Stimulated activated CD4-positive, alpha-beta T cell treated with anti-CD3 and anti-CD28 coated beads, TNF-alpha, amount 100 ng/mL, for 48 hours (primary cell): ENCODE measurements at places on chromosomes 13 and 19.

DNA sequence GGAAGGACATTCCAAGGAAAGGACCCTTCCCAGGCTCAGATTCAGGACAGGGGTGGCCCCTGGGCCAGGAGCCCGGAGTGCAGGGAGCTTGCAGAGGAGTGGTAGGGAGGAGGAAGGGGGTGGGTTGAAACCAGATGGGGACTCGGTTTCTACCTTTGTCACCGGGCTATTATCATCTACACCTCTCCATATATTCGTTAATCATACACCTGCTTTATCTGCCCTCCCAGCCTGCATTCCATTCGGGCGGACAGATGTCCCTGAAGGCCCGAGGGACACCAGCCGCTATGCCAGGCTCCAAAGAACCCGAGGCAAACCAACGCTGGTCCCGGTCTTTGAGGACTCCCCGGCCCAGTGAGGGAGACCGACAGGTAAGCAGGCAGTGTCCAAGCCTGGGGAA is 15.5 kb upstream of the MYH14 start:
- DNase-seq = no peak

GRCh38 chr13:52980695-52981094 is 47.9 kb upstream of the OLFM4 start:
- DNase-seq = no peak

- no peak for DNase-seq
Measured at GRCh38 chr19:12773571-12773970, 1.8 kb downstream of the HOOK2 start.

DNA sequence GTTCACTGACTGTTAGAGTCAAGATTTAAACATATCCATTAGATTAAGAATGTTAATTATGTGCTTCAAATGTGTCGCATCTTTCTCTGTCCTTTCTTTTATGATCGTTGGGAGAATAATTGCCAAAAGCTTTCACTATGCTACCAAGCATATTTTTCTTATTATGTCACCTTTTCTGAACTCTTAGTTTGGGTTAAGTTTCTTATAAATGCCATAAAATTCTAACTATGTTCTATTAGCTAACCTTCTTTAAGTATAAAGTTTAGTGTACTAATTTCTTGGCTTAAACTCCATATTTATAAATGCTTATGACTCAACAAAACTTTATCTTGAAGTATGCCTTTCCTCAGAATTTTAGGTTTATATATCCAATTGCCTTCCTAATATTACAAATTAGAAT is 1759.4 kb downstream of the PCDH9 start:
- no peak for DNase-seq

- no peak for DNase-seq
Measured at GRCh38 chr13:78497702-78498355, 105.5 kb downstream of the POU4F1 start.

GRCh38 chr13:67224148-67224846 is 5.8 kb downstream of the PCDH9 start:
- DNase-seq = no peak

GRCh38 chr13:88051746-88052482 is 380.7 kb downstream of the SLITRK5 start:
- no peak for DNase-seq

GRCh38 chr19:869245-870177 is 10.0 kb downstream of the CFD start:
- no peak for DNase-seq

- DNase-seq = no peak
Measured at GRCh38 chr19:1556390-1557070, 11.6 kb downstream of the MEX3D start.

GRCh38 chr13:23325191-23325590 is 108.3 kb downstream of the SACS start:
- DNase-seq = no peak
